Left lung (tissue), 14 donors: ENCODE measurements at places on chromosomes 12 and 14. TPM values are rescaled to one million over a fixed set of nuclear protein-coding genes. Genes with fewer than 3 reads are reported as not detected.

- H3K36me3 ChIP-seq = no peaks in the 10 kb centered on the region
- peaks cover 16% of the 10 kb centered on the region for H3K4me1 ChIP-seq
- no peak overlapping the region for H3K27ac ChIP-seq
- H3K4me3 ChIP-seq = no peak overlapping the region
- H3K27me3 ChIP-seq = no peaks in the 10 kb centered on the region
These were observed 52.1 kb downstream of the IRF2BPL start for GRCh38 chr14:76976240-76977005.

- peaks cover 6% of the 10 kb centered on the region for H3K4me1 ChIP-seq
- H3K4me3 ChIP-seq = no peak overlapping the region
- H3K27me3 ChIP-seq = no peaks in the 10 kb centered on the region
- H3K36me3 ChIP-seq = no peaks in the 10 kb centered on the region
These were observed 13.7 kb downstream of the COA8 start for GRCh38 chr14:103576371-103577024.

- DNase-seq = no peak
- no peak overlapping the region for H3K27ac ChIP-seq
- no peaks in the 10 kb centered on the region for H3K27me3 ChIP-seq
These were observed 53.7 kb upstream of the GNPNAT1 start for GRCh38 chr14:52845081-52845480.

GRCh38 chr12:98572010-98572409 is 21.5 kb upstream of the SLC25A3 start:
- H3K4me3 ChIP-seq = no peak overlapping the region
- no peaks in the 10 kb centered on the region for H3K4me1 ChIP-seq
- H3K27ac ChIP-seq = no peak overlapping the region
- no peaks in the 10 kb centered on the region for H3K27me3 ChIP-seq

DNA sequence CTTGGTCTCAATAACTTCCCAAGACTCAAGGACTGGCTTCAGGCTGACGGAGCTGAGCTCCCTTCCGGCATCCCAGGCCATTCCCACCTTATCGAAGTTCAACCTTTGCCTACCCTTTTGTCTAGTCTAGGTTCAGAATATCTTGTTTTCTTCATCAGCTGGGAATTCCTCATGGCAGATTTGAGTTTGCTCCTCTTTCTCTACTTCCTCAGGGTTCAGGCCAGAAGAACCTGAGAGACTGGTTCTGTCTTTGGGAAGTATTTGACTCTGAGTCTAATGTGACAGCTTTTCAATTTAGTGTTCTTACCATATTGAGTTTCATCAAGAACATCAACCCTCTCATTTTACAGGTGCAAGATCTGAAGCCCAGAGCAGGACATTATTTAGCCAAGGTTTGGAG is 2.1 kb downstream of the BIN2 start:
- H3K27me3 ChIP-seq = no peaks in the 10 kb centered on the region
- H3K36me3 ChIP-seq = no peaks in the 10 kb centered on the region
- peaks cover 79% of the 10 kb centered on the region for H3K4me1 ChIP-seq
- H3K27ac ChIP-seq = peak overlapping the region; percentile 98
- no peak overlapping the region for H3K4me3 ChIP-seq

- no peaks in the 10 kb centered on the region for H3K36me3 ChIP-seq
- H3K4me1 ChIP-seq = peaks cover 8% of the 10 kb centered on the region
- DNase-seq = no peak
- H3K27ac ChIP-seq = no peak overlapping the region
These were observed 19.3 kb upstream of the STRAP start for GRCh38 chr12:15862840-15863239.

GRCh38 chr14:77043984-77044485 is 15.5 kb upstream of the IRF2BPL start:
- H3K4me1 ChIP-seq = peaks cover 95% of the 10 kb centered on the region
- no peak overlapping the region for H3K4me3 ChIP-seq
- no peaks in the 10 kb centered on the region for H3K36me3 ChIP-seq
- peak overlapping the region; percentile 95 for H3K27ac ChIP-seq

- no peak overlapping the region for H3K27ac ChIP-seq
- DNase-seq = peak; percentile 30
- H3K36me3 ChIP-seq = no peaks in the 10 kb centered on the region
These were observed 399.4 kb downstream of the TMEM121 start for GRCh38 chr14:105925615-105926372.

DNA sequence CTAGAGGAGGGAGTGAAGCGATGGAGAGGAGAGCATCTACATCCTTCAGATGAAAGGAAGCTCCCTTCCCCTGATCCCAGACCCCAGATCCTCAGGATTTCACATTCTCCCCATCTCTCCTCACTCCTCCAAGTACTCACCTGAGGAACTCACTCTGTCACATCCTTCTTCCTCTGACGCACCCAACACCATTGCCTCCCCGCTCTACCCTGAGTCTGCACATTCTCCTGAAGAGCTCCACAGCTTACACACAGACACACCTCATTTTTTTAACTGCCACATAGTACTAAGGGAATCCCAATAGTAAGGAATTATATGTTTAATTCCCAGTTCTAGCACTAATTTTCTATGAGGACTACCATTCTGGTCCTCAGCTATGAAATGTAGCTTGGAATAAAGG is 16.3 kb upstream of the METTL17 start:
- no peak for DNase-seq
- H3K27me3 ChIP-seq = no peaks in the 10 kb centered on the region
- no peak overlapping the region for H3K4me3 ChIP-seq
- peaks cover 15% of the 10 kb centered on the region for H3K4me1 ChIP-seq

- DNase-seq = no peak
- peaks cover 27% of the 10 kb centered on the region for H3K4me1 ChIP-seq
- H3K27ac ChIP-seq = no peak overlapping the region
- no peak overlapping the region for H3K4me3 ChIP-seq
These were observed 2.9 kb downstream of the NEK9 start for GRCh38 chr14:75123991-75124390.

GRCh38 chr12:53750812-53751335 is 905 bp downstream of the CISTR start:
- H3K36me3 ChIP-seq = no peaks in the 10 kb centered on the region
- no peak overlapping the region for H3K27ac ChIP-seq
- peaks cover 77% of the 10 kb centered on the region for H3K27me3 ChIP-seq
- H3K4me3 ChIP-seq = peak overlapping the region; percentile 24
- no peak for DNase-seq

DNA sequence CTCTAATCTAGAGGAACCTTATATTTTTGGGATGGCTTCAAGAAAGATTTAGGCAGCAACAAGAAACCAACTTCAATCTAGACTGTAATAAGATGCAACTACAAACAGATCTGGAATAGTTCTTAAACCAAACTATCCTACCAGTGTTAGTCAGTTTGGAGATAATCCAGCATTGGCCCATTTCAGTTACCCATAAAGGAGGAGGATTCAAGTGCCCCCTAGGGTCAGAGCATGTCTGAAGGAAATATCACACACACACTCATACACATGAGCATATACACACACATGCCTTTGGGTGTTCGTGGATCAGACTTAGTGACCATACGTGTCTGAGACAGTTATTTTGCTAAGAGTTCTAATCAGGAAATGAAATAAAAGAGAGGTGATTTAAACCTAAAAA is 261.2 kb downstream of the ADAMTS20 start:
- no peaks in the 10 kb centered on the region for H3K27me3 ChIP-seq
- no peak overlapping the region for H3K27ac ChIP-seq
- H3K4me1 ChIP-seq = no peaks in the 10 kb centered on the region
- H3K36me3 ChIP-seq = no peaks in the 10 kb centered on the region
- H3K4me3 ChIP-seq = no peak overlapping the region

GRCh38 chr12:86249276-86249675 is 6.9 kb downstream of the MGAT4C start:
- no peaks in the 10 kb centered on the region for H3K36me3 ChIP-seq
- H3K27me3 ChIP-seq = no peaks in the 10 kb centered on the region
- no peaks in the 10 kb centered on the region for H3K4me1 ChIP-seq
- no peak for DNase-seq

DNA sequence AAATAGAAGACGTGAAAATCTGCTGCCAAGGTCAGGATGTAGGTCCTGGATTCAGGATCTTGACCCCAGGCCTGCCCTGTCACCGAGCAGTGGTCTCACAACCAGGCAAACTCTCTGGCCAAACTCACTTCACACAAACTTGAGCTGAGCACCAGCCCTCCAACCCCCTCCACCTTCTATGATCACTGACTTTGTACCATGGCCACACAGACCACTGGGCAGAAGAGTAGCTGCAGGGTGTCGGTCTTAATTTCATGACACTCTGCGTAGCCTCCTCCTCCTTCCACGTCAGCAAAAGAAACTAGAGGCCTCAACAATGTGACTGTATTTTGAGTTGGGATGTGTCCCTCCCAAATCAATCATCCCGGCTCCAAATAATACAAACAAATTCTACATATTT is 7.2 kb upstream of the TBX3 start:
- H3K27ac ChIP-seq = no peak overlapping the region
- H3K4me1 ChIP-seq = no peaks in the 10 kb centered on the region
- no peak for DNase-seq
- no peak overlapping the region for H3K4me3 ChIP-seq
- H3K27me3 ChIP-seq = peaks cover 42% of the 10 kb centered on the region

DNA sequence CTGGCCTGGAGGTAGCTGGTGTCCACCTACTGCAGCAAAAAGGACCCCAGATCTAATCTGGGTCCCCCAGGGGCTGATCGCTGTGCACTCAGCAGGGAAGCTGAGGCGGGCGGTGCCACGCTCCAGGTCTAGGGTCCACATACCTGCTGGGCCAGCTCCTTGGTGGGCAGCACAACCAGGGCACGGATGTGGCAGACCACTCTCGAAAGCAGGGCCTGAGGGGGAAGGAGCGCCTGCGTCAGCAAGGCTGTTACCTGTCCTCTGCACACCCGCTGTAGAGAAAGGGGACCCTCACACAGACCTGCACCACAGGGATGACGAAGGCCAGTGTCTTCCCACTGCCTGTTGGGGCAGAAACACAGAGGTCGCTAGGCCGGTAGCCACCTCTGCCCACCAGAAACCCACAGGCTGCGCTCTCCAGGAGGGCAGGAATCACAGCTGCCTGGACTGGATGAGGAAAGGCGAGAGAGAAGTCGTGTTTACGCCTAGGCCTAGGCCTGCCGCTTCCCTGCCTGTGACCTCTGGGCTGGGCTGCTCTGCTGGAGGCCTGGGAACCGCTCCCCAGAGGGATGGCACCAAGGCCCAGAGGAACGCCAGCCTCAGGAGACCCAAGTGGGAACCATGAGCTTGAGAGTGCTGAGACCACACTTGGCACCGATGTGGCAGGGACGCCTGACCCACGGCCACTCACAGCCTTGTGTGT is 2.0 kb downstream of the DDX51 start:
- no peak overlapping the region for H3K4me3 ChIP-seq
- H3K27me3 ChIP-seq = no peaks in the 10 kb centered on the region
- H3K36me3 ChIP-seq = no peaks in the 10 kb centered on the region
- peak; percentile 71 for DNase-seq

- no peaks in the 10 kb centered on the region for H3K27me3 ChIP-seq
- H3K36me3 ChIP-seq = no peaks in the 10 kb centered on the region
- DNase-seq = no peak
- H3K27ac ChIP-seq = no peak overlapping the region
- no peak overlapping the region for H3K4me3 ChIP-seq
- no peaks in the 10 kb centered on the region for H3K4me1 ChIP-seq
These were observed 134.0 kb downstream of the GXYLT1 start for GRCh38 chr12:42010715-42011114.

DNA sequence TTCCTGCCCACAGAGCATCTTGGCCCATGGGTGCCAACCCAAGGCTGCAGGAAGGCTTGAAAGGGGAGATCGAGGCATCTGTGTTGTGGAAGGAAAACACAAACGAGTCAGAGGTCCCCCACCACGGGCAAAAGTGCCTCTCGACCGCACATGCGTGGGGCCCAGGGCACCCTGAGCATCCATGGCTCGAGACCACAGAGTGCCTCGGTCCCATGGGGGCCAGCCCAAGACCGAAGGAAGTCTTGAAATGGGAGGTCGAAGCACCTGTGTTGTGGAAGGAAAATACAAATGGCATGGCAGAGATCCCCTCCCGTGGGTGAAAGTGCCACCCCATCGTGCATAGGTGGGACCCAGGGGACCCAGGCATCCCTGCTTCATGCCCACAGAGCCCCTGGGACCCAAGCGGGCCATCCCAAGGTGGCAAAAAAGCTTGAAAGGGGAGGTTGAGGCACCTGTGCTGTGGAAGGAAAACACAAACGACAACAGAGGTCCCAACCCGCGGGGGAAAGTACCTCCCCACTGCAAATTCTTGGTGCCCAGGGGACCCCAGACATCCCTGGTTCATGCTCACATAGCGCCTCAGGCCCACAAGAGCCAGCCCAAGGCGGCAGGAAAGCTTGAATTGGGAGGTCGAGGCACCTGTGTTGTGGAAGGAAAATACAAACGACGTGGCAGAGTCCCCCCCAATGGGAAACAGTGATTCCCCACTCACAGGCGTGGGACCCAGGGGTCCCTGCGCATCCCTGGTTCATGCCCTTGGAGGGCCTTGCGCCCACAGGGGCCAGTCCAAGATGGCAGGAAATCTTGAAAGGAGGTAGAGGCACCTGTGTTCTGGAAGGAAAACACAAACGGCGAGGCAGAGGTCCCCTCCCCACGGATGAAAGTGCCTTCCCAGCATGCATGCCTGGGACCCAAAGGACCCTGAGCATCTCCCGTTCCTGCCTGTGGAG is 373.0 kb downstream of the ALG10 start:
- no peak for DNase-seq
- no peak overlapping the region for H3K4me3 ChIP-seq
- H3K27me3 ChIP-seq = peaks cover 4% of the 10 kb centered on the region
- H3K27ac ChIP-seq = no peak overlapping the region
- no peaks in the 10 kb centered on the region for H3K36me3 ChIP-seq

- no peak overlapping the region for H3K4me3 ChIP-seq
- no peaks in the 10 kb centered on the region for H3K27me3 ChIP-seq
- H3K4me1 ChIP-seq = no peaks in the 10 kb centered on the region
- peak overlapping the region; percentile 9 for H3K27ac ChIP-seq
These were observed 42.7 kb downstream of the CDC42BPB start for GRCh38 chr14:103014466-103015228.

DNA sequence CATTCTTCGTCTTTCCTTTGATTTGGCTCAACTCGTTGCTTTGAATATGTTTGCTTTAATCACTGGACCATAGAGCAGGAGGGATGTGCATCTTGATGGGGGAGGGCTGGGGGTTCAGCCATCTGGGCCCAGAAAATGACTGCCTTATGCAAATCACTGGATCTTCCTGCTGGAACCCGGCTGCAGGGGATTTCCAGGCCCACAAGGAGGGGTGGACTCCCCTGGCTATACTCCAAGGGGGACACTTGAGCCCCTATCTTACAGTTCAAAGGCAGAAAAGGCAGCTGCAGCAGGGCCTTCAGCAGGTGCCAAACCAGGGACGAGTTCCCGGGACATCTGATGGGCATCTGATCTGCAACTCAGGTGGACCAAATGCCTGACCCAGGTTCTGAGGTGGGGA is 122.5 kb downstream of the DICER1 start:
- DNase-seq = no peak
- no peaks in the 10 kb centered on the region for H3K4me1 ChIP-seq
- H3K4me3 ChIP-seq = no peak overlapping the region
- no peak overlapping the region for H3K27ac ChIP-seq
- H3K36me3 ChIP-seq = no peaks in the 10 kb centered on the region

CPNE6 gene
- not detected for total RNA-seq

SYT1 gene
- total RNA-seq = 1.5 TPM

KRT3 gene
- total RNA-seq = not detected

BIN2 gene
- 46.0 TPM for total RNA-seq

GPATCH2L gene
- total RNA-seq = 40.0 TPM

KRT83 gene
- not detected for total RNA-seq

DDX54 gene
- 61.1 TPM for total RNA-seq

PLEKHG7 gene
- total RNA-seq = 1.3 TPM

FAIM2 gene
- total RNA-seq = 1.8 TPM

SIX1 gene
- total RNA-seq = 1.3 TPM

VRTN gene
- total RNA-seq = not detected
